WERI-Rb-1 (cell line): ENCODE measurements at places on chromosomes 1 and 21.

DNA sequence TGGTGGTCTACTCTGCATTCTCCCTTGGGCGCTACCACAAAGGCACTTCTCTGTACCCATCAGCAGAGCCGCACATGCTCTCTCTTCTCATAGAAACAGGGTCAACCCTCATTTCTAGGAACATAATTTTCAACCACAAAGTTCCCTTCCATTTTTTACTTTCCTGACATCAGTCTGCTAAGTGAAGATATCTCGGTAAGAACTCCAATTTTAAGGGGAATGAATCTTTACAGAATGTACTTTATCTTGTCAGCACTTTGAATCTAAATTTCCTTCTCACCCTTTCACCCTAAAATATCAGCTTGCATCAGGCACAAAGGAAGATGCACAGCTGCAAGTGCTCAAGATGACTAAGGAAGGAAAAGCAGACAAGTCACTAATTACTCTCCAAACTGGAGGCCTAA is 545.9 kb downstream of the SMYD3 start:
- no peak for DNase-seq

DNA sequence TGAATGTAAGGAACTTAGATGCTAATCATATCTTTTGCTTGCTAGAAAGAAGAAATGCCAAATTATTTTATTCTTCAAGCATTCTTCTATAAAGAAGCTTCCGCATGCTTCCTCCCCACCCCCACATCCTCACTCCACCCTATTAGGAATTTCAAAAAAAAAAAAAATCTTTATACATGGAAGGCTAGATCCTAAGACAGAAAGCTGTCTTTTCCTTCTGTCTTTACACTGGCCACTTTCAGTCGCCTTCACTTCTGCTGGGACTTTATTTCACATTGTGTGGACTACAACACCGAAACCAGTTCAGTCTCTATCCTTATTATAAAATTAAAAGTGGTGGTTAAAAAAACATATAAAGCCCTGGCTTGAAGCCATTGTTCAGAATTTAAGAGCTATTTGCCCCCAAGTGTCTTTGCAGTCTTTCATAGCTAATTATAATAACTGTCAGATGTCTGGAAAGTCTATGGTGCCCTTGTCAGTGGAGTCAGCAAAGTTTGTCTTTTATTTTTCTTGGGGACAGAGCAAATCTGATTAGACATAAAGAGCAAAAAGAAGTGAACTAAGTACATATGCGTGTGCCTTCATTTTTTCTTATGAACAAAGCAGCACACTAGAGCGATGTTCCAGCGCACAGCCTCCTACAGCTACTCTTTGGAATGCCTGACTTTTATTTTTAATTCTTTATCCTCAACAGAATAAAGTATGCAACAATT is 297.7 kb downstream of the PTPRC start:
- DNase-seq, result peak; percentile 12

DNA sequence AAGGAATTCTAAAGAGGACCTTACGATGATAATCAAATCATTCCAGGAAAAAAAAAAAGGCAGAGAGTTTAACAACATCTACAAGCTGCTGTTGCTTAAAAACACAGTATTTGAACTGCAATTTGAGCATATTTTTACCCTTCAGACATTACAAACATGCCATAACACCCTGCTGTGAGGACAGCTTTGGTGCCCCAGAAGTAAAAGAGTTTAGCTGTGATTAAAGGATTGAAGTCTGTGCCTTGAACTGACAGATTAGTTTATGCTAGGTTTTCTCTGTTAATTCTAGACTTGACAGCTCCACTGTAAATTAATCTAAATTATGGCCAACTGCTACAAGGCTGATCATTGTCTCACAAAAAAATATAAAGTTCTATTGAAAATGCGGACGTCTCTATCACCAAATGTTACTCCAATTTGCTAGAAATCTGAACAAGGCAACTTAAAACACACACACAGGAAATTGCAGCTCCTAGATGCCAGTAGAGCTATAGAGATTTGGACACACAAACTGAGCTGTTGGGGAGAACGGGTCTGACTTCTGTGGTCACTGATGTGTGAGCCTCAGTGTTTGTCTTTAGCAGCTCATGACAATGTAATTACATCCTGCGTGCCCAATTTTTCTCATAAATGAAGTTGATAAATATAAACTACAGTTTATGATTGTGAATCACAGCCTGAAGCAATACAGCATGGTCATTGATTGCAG is 217.9 kb downstream of the NTNG1 start:
- DNase-seq, result peak; percentile 57

DNA sequence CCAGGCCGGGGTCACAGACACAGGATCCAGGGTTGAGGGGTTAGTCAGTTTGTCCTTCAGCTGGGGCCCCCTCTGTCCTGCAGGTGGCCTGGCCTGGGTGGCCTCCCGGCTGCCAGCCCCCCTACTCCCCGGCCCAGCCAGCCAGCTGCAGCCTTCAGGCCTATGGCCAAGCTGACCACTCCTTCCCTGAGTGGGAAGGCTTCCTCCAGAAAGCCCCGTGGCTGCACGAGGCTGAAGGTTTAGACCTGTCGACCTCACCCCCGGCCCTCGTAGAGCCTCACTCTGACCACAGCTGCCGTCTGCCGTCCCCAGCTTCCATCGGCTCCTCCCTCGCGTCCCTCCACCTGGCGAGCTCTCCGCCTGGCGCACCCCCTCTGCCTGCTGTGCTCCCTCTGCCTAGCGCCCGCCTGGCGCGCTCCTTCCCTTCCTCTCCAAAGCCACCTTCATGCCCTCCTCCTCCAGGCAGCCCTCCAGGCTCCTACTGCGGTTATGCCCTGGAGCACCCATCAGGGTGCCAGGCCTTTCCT is 9.6 kb downstream of the TTLL10 start:
- DNase-seq, result no peak

GRCh38 chr1:177567393-177567792 is 396.6 kb downstream of the BRINP2 start:
- peak; percentile 52 for DNase-seq

DNA sequence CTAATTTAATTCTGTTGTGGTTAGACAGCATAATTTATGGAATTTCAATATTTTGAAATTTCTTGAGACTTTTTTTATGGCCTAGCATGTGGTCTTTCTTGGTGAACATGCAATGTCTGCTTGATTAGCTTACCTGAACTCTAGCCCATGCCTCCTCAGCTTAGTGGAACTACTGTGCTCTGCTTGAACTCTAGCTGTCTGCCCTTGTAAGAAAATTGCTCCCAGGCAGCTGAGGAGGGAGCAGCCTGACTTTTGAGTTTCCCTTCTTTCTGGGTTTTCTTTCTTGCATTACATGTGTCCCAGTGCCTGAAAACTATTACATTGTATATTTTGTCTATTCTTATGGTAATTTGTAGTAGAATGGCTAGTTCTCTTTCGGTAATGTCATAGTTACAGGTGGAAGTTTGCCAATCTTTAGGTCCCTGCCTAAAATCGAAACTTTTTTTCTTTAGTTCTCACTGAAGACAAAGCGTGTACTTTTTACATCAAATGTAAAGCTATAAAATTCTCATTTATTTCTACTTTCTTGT is 105.3 kb downstream of the MAST2 start:
- no peak for DNase-seq

DNA sequence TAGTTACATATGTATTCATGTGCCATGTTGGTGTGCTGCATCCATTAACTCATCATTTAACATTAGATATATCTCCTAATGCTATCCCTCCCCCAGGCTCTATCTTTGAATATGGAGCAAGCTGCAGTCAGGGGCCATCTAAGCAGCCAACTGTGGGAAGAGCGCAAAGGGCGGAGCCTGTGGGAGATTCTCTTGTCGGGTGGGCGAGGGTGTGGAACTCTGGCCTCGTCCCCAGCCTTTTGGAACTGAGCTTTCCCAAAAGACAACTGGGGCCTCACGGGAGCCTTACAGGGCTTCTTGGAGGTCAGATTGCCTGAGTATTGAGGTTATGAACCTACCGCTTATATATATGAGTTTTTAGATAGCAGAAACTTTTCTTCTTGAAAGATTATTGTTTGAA is 117.2 kb downstream of the HHAT start:
- peak; percentile 45 for DNase-seq

DNA sequence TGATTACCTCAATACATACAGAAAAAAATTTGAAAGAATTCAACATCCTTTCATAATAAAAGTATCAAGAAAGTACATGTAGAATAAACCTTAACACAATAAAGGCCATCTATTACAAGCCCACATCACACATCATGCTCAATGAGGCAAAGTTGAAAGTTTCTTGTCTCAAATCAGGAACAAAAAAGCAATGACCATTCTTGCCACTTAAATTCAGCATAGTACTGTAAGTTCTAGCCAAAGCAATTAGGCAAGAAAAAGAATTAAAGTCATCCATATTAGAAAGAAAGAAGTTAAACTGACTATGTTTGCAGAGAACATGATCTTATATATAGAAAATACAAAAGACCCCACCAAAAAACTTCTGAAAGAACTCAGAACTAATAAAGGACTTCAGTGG is 44.5 kb downstream of the KCNT2 start:
- DNase-seq, result no peak

- no peak for DNase-seq
Measured at GRCh38 chr1:155136748-155137147, 1.1 kb downstream of the SLC50A1 start.

GRCh38 chr1:56330391-56331026 is 248.9 kb downstream of the PLPP3 start:
- no peak for DNase-seq

- no peak for DNase-seq
Measured at GRCh38 chr1:234958066-234958705, 170.5 kb downstream of the TOMM20 start.

- no peak for DNase-seq
Measured at GRCh38 chr1:51294566-51295184, 35.7 kb downstream of the TTC39A start.

- DNase-seq, result no peak
Measured at GRCh38 chr1:6178751-6179563, 1.2 kb downstream of the CHD5 start.

DNA sequence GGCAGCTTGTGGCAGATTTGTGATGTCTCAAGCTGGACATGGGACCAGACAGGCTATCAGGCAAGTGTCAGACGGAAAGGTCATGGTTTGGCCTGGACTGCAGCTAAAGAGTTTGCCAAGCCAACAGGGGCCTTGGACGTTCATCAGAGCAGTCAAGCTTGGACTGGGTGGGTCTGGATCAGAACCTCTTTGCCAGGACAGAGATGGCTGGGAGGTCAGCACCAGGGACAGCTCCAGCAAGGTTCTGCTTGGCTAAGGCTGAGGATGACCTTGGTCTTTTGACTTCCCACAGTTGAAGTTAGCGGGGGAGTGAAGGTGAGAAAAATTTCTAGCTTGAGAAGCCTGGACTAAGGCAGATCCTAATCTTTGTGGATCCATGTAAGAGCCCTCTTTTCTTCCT is 68.1 kb downstream of the GRIK3 start:
- no peak for DNase-seq

DNA sequence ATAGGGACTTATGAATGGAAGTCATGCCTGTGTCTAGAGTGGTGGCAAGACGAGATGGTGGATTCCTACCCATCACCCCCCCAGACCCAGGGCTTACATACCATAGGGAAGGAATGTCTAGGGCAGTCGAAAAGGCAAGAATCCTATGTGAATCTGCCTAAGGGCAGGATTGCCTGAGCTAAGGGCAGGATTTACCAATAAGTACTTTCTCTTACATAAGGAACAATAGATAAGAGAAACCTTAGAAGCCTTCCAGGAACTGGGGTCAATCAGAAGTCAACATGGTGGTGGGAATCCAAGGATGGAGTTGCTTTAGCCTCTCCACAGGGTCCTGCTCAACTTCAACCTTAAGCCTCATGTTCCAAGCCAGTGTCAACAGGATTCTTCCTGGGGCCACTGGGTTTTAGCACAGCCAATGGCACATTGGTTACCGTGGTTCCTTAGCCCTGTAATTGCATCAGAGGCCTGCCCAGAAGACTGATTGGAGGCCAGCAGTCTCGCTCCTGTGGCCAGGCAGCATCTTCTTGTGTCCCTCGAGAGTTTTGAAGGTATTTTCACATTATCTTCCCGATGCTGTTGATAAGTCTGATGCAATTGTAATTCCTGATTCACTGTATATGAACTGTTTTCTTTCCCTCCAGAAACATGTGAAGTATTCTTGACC is 20.7 kb downstream of the BACE2 start:
- no peak for DNase-seq

GRCh38 chr1:163168053-163168452 is 34.7 kb downstream of the RGS5 start:
- no peak for DNase-seq

GRCh38 chr1:24380508-24380907 is 33.1 kb downstream of the STPG1 start:
- no peak for DNase-seq

DNA sequence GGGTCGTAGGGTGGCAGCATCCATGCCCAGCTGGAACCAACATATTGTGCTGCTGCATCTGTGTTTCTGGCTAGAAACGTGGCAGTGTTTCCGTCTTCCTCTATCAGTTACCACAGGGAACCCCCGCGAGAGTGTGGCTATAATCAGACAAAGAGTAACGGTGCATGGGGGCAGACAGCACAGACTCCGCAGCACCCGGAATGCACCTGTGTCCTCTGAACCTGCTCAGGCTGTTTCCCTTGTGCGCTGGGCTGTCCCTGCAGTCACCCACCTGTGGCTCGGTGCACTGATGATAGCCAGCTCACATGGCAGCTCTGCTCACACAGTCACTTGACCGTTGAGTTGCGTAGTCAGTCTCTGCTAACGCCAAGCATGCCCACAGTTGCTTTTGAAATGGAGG is 11.4 kb upstream of the PCBP3 start:
- DNase-seq, result no peak

DNA sequence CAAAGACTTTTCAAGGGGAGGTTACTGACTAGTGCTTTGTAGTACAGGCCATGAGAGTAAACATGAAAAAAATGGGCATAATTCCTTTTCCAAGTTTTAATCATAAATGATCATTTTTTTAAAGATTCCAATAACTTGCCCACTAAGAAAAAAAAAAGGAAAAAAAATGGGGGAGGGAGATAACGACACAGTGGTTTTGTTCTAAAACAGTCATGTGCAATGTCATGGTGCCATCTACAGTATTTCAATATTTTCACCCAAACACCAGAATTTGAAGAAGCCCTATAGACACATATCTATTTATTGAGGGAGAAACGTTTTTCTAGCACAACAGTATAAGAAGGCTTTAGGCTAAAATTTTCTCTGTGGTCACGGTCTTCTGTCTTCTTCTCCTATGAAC is 250.2 kb downstream of the LTN1 start:
- no peak for DNase-seq

- DNase-seq, result no peak
Measured at GRCh38 chr1:7636795-7637526, 134.1 kb upstream of the VAMP3 start.

DNA sequence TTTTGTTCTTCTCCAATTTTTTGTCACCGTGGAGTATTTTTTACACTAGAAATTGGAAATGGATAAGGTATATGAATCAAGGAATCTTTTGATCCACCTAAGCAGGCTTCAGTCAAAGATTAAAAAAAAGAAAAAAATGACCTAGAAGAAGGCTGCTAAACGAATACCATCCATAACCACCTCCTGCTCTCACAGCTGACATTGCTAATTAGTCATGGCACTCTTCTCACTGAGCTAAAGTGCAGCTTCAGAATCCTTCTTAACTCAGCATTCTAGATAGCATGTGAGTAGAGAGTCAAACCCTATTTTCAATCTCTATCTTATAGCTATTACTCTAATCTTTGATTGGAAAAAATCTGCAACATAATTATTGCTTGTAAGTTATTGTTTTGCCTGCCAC is 40.2 kb upstream of the ST6GALNAC5 start:
- DNase-seq, result no peak

GRCh38 chr1:113870778-113871177 is 734 bp downstream of the PTPN22 start:
- DNase-seq, result no peak
